ENCODE measurements at places on chromosomes 2 and 18.

DNA sequence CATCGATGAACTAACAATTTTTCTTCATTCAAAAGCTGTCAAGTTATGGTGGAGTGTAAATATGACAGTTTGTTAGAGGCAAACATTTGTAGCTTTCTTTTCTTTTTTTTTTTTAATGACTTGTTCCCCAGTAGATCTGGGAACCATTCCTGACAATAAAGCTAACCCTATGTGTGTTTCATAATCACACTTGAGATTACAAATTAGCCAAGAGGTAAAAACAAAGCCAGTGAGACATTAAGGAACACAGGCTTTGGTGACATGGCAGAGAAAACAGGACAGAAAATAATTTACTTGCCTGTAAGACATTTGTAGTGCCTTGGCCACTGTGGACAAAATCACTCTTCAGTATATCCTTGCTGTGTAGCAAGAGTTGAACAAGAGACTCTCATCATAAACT is 135.9 kb downstream of the UBE2E3 start:
- no peak for DNase-seq

DNA sequence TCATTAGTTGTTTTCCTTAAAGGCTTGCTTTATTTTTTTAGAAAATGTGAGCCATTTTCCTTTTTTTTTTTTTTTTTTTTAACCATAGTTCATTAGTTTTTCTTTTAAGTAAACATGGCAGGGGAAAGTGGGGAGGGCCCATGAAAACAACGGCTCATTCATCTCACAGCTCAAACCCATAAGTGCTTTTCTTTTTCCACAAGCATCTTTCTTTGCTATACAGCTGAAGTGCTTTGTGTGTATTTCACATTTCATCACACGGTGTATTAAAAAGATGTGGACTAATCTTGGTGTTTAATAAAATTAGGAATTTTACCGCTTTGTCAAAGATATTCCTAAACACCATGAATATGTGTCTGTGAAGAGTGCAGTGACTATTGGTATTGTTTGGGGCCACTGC is 41.6 kb downstream of the RHBDD1 start:
- no peak for DNase-seq

DNA sequence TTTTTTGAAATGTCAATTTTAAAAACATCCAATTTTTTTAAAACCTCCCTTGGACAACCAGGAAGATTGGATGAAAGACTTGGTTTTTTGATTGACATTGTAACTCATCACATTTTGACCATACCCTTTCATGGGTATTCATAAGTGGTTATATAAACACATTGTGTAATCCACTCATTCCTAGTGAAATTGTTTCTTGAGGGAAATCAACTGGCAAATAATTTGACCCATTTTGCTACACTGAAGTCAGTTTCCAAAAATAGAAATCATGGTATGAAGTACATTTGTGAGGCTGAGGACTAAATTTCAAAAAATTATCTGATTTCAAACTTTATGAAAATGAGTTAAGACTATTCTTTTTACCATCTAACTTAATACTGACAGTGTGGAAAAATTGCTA is 31.5 kb downstream of the FBXO48 start:
- DNase-seq = no peak

DNA sequence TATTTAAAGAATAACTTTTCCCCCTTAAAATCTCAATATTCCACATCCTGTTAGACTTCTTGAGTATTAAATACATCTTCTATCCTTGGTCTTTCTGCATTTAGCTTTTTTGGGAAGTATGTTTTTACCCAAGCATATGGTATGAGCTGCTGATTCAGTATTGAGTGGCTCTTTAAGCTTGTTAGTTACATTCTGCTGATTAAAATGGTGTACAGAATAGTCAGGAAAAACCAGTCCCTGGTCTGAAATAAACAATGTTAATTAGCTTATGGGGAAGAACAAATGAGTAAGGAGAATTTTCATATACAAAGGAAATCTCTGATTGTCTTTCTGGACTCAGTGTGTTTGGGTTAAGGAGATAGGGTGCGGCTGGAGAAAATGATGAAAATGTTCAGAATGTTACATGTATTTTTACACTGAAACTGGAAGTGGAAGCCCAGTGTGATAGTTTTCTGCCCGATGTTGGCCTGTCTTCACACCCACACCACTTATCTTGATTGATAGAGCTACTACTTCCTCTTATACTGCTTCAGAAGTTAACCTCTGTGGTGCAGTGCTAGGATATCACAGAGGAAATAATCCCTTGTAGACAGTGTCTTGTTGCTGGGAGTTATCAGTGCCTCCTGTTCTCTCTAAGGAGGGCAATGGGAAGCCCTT is 84.0 kb downstream of the MSH2 start:
- no peak for DNase-seq

GRCh38 chr2:188976545-188977268 is 2.5 kb downstream of the COL3A1 start:
- no peak for DNase-seq

DNA sequence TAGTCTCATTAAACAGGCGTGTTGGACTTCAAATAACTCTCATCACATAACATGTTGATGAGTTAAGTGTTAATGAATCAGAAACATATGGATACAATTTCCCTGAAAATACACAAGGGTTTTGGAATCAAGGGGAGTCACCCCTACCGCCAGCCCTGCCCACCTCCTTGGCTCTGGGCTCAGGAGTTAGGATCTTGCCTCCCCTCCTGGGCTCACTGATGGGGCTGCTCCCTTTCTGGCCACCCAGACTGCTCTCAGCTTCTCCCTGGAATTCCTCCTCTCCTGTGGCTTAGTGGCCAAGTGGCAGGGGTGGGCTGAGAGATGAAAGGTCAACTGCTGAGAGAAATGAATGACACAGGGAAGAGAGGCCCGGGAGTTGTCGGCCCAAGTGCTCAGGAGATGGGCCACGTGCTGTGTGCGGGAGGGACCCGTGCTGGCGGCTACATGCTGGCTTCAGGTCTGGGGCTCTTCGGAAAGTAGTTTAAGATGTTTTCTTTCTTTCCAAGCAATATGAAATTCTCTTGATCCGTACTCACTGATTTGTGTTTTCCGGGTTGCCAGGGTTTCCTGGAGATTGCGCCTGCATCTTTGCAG is 55.8 kb upstream of the TNP1 start:
- DNase-seq = no peak

DNA sequence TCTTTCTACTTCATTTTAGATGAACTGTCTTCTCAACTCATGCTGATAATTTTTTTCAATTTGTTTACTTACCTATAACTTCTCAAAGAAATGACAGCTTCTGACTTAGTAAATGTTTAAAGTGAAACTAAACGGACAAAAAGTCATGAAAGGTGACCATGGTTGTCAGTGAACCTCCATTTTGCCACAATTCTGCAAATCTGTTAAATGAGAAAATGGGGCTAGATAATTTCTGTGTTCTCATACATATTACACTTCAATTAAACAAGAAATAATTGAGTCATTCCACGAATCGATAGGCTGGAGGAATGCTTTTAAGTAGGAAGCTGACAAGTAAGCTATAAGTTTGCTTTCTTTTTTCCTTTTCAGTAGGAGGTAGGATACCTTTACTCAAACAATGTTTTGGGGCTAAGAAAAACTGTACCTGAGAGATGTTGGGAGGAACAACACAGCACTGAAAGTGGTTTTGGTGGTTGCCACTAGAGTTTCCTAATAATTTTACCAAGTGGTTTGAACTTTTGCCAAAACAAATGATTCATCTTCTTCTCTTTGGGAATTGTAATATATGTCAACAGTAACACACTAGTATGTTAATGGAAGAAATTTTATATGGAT is 17.1 kb downstream of the DYNAP start:
- no peak for DNase-seq

- DNase-seq = no peak
Observed at GRCh38 chr2:108228006-108228405, 11.8 kb upstream of the SULT1C3 start.

DNA sequence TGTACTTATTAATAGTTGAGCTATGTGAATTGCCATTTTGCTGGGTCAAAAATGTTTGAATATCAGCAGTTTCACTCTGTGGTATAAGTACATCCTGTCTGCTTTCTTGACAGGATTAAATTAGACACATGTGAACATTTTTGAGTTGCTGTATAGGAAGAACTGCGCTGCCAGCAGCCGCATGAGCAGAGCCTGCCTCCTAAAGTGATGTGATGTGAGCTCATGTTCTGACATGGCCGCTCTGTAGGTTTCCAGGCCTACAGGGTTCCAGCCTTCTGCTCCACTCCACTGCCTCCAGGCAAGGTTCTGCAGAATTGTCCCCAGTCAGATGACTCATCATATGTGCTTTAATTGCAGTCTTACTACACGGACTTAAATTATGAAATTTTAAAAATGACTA is 119.7 kb upstream of the NFATC1 start:
- DNase-seq = no peak

DNA sequence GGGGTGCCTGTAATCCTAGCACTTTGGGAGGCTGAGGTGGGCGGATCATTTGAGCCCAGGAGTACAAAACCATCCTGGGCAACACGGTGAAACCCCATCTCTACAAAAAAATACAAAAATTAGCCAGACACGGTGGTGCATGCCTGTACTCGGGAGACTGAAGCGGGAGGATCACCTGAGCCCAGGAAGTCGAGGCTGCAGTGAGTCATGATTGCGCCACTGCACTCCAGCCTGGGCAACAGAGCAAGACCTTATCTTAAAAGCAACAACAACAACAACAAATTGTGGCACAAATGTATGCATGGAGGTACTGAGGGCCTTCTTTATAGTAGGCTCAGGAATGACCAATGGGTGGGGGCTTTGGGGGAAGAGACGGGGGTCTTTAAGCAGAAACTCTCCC is 38.5 kb downstream of the HPCAL1 start:
- no peak for DNase-seq

GRCh38 chr18:5197032-5197434 is at the start of gene AKAIN1:
AKAIN1 (minus strand) TSS chr18:5197257; CDS start chr18:5197053, 204 bp downstream.
- DNase-seq = no peak

GRCh38 chr2:96291751-96292150 is 13.6 kb downstream of the SNRNP200 start:
- no peak for DNase-seq

GRCh38 chr2:55231546-55232083 is 478 bp downstream of the CLHC1 start:
- DNase-seq = no peak

DNA sequence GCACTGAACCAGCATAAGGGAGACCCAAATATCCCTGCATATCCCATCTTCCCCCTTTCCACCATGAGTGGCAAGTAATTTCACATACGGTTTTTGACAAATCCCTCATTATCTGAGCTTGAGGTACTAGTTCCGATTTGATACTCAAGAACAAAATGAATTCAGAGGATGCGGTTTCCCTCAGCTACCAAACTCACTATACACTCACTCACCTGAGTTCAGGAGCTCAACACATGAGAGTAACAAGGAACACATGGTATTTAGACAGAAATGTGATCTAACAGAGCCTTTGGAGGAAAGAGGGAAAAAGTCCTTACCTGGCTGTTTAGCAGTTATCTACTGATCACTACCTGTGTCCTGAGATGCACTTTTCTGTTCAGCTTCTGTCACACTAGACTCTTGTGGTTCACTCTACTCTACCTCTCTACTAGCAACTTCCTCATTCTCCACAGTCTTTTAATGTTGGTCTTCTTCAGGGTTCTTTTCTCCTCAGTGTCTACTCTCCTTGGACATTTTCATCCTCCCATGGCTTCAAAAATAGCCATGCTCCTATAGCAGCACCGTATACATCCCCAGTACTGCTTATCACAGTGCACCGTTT is 25.1 kb downstream of the ASXL2 start:
- DNase-seq = no peak

GRCh38 chr2:68936427-68936826 is 16.3 kb downstream of the GKN2 start:
- DNase-seq = no peak

- DNase-seq = no peak
Observed at GRCh38 chr2:225340923-225341322, 58.6 kb upstream of the NYAP2 start.

DNA sequence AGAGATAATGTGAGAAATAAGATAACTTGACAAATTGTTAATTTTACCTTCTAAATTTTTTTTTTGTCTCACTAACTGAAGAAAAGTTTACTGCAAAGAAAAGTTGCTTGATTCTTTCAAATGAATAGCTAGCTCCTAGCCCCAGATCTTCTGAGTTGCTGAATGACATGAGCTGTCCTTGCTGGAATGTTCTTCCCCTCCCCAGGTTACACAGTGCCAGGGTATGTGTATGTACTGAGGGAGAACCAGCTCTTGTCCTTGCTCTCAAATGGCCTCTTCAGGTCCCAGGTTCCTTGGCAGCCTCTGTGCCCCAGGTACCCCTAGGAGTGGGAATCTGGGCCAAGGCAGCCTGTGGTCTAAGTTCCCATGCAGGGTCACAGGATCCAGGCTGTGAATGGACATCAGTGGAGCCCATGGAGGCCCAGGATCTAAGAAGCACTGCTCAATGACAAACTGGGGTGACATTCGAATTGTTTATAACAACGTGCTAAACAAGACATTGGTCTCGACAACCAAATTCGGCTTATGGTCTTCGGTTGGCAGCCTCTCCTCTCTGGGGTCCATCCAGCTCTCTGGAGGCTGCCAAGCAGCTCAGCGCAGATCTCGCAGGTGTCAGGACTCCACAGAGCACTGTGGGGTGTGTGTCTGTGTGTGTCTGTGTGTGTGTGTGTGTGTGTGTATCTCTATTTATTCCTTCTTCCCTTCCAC is 17.1 kb upstream of the INO80C start:
- DNase-seq = no peak

- no peak for DNase-seq
Observed at GRCh38 chr2:47079515-47080412, 75.3 kb downstream of the STPG4 start.

GRCh38 chr2:212940816-212941215 is 210.6 kb downstream of the IKZF2 start:
- no peak for DNase-seq

DNA sequence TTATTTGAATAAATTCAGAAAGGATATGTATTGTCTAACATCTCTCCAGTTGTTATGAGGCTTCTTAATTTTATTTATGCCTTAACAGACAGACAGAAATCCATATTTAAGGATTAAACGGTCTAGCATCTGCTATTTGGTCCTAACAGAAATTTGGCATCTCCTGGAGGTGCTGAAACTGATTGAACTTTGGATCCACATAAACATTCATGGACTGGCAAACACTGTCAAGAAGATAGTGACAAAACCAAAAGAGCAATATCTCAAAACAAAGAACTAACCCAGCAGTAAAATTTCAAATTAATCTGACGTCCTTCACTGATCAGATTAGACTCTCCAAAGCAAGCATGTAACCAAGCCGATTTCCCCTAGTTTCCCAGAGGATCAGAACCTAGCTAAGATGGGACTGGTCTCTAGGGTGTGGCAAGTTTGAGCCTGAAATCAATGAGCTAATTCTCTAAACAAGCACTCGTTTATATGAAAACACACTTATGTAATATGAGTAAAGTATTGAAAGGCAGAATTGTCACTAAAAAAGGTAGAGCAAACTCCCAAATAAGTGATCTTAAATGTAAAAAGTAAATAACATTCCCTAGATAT is 139.5 kb downstream of the NOL4 start:
- no peak for DNase-seq

DNA sequence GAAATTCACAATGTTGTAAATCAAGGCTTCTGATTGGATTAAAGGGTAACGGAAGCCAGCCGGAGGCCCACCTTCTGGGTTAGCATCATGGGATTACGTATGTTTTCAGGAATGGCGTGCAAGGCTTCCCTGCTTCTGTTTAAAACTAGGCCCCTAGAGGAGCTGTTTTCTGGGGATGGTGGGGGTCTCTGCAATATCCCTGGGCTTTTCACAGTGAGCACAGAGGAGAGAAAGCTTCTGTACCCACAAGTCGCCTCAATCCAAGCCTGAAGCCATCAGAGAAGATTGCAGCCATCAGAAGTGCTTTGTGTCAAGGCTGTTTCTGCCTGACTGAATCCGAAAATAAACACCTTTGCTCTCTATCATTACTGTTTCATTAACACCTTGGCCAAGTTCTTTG is 226.9 kb upstream of the SMIM21 start:
- no peak for DNase-seq
